ENCODE measurements at places on chromosomes 3 and 15.

GRCh38 chr3:16912400-16913263 lies 27.9 kb downstream of the PLCL2 start:
- DNase-seq = no peak

- DNase-seq = no peak
These were observed 27.6 kb upstream of the ARL6 start for GRCh38 chr3:97736928-97737327.

DNA sequence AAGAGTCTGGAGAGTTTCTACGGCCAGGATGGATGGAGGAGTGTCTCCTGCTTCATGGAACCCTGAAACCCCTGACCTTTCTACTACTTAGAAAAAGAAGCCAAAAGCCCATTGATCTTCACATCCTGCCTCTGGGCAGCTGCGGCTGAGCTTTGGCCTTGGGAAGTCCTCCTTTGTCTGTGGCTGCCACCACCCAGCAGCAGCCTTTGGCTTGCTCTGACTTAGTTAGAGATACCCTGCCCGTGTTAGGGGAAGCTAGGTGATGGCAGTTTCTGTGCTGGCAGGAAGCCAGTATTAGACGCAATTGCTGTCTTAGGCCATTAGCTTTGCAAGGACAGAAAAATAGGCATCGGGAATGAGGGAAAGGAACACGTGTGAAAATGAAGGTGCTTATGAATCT lies 18.8 kb downstream of the APH1B start:
- DNase-seq = no peak

DNA sequence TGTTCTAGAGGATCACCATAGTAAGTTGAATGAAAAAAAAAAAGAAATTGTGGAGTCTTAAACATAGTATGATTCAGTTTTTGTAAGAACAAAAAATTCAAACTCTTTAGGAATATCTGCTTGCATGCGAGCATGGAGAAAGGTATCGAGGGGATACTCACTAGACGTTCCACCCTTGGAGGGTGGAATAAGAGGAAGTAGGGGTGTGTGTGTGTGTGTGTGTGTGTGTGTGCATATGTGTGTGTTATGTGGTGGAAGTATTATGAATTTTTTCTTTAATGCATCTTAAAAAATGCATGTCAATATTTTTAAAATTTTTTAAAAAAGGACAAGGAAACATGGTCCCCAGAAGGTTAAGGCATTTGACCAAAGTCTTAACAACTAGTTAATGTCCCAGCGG lies 26.5 kb upstream of the SIAH2 start:
- DNase-seq = no peak

DNA sequence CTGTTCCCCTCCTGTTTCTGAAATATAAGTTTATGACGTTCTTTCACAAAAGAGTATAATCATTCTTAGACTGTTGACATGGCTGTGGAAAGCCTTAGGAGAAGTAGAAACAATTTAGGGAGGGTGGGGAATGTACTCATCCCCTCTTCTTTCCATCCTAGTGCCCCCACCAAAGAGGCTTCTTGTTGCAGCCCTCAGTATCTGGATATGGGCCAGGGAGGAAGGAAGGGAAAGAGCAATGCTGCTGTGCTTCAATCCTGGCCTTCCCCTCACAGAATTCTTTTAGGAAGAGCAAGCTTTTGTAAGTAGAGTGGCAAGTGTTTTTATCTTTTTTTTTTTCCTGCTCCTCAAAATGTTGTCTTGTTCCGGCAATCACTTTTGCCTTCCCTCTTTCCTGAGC lies 1.7 kb downstream of the INAFM2 start:
- DNase-seq = no peak

DNA sequence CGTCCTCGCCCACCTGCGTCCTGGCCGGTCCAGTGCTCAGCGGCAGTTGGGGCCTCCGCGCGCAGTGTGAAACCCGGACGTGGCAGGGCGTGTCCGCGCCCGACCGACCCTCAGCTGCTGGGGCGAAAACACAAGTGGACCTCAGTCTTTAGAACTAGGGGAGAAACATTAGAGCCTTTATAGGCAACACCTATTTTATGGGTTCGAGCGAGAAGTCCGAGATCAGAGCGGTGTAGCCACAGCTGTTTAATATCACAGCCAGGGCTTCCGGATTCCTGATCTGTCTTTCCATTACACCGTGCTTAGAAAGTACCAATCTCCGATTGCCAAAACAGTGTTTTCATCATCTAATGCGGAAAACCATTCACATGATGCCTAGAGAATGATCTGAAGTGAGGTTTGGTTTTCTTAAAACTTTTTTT lies 506 bp downstream of the RAD51 start:
- no peak for DNase-seq

Measured in activated CD8-positive, alpha-beta memory T cell treated with anti-CD3 and anti-CD28 coated beads for 4 hours (primary cell).